Mammary microvascular endothelial cell (primary cell): ENCODE measurements at places on chromosomes 13 and 19. TPM values are rescaled to one million over a fixed set of nuclear protein-coding genes. Genes with fewer than 3 reads are reported as not detected.

RXFP2 gene
- total RNA-seq, result not detected in 2 replicates

B3GLCT gene
- 13.0 and 13.4 TPM in 2 replicates for total RNA-seq

SOX21 gene
- not detected in 2 replicates for total RNA-seq

C19orf38 gene
- total RNA-seq, result not detected in 2 replicates

ZNF549 gene
- 0.93 and 1.6 TPM in 2 replicates for total RNA-seq

SAMD4B gene
- 40.3 and 43.9 TPM in 2 replicates for total RNA-seq

ENOX1 gene
- not detected in 2 replicates for total RNA-seq

BRME1 gene
- total RNA-seq, result 0.13 and 0.79 TPM in 2 replicates

NRTN gene
- total RNA-seq, result not detected in 2 replicates

CKM gene
- total RNA-seq, result not detected in 2 replicates

ZNF724 gene
- 5.0 and 5.2 TPM in 2 replicates for total RNA-seq

MEF2B gene
- total RNA-seq, result 0.07 and 0.10 TPM in 2 replicates

FGF22 gene
- not detected in 2 replicates for total RNA-seq

PEG3 gene
- total RNA-seq, result 0.34 and 0.60 TPM in 2 replicates

ZNF492 gene
- 0.49 and 0.80 TPM in 2 replicates for total RNA-seq

CACTIN gene
- total RNA-seq, result 37.7 and 40.2 TPM in 2 replicates

PPP1R37 gene
- total RNA-seq, result 30.6 and 32.1 TPM in 2 replicates

DHDH gene
- total RNA-seq, result not detected in 2 replicates

CA11 gene
- 0.07 and 0.54 TPM in 2 replicates for total RNA-seq

GJA3 gene
- total RNA-seq, result 0.05 TPM in 1 of 2 replicates, not detected in the other

CAPS gene
- 0.89 and 1.3 TPM in 2 replicates for total RNA-seq

SOX1 gene
- not detected in 2 replicates for total RNA-seq

KL gene
- total RNA-seq, result 0.87 and 0.89 TPM in 2 replicates

U2AF2 gene
- total RNA-seq, result 161 and 178 TPM in 2 replicates

LILRB3 gene
- not detected in 2 replicates for total RNA-seq

SHISA7 gene
- not detected in 2 replicates for total RNA-seq

UBE2L5 gene
- 0.73 TPM in 1 of 2 replicates, not detected in the other for total RNA-seq

EFNB2 gene
- 28.6 and 28.7 TPM in 2 replicates for total RNA-seq

ZNF723 gene
- total RNA-seq, result not detected in 2 replicates

PSG7 gene
- total RNA-seq, result 0.64 TPM in 1 of 2 replicates, not detected in the other

ANGPTL8 gene
- not detected in 2 replicates for total RNA-seq

ZNF709 gene
- 0.13 and 1.4 TPM in 2 replicates for total RNA-seq

C19orf85 gene
- total RNA-seq, result not detected in 2 replicates

PPP1R12C gene
- 58.8 and 64.1 TPM in 2 replicates for total RNA-seq

SIGLEC10 gene
- total RNA-seq, result not detected in 2 replicates

DMPK gene
- total RNA-seq, result 8.5 and 11.2 TPM in 2 replicates

NR1H2 gene
- total RNA-seq, result 78.3 and 91.7 TPM in 2 replicates

ZNF615 gene
- 5.1 and 7.7 TPM in 2 replicates for total RNA-seq

GATAD2A gene
- 95.4 and 97.3 TPM in 2 replicates for total RNA-seq

SERP2 gene
- 0.25 TPM in 1 of 2 replicates, not detected in the other for total RNA-seq

C5AR1 gene
- total RNA-seq, result not detected in 2 replicates

ZNF708 gene
- 1.4 and 6.5 TPM in 2 replicates for total RNA-seq

RGL3 gene
- total RNA-seq, result 0.67 and 0.94 TPM in 2 replicates

ZNF132 gene
- total RNA-seq, result 2.5 and 3.2 TPM in 2 replicates

NLRP5 gene
- not detected in 2 replicates for total RNA-seq

ZNF649 gene
- total RNA-seq, result 4.3 and 4.5 TPM in 2 replicates

CASP14 gene
- total RNA-seq, result not detected in 2 replicates

RINL gene
- total RNA-seq, result 7.8 and 8.3 TPM in 2 replicates

PSG4 gene
- total RNA-seq, result 31.8 and 33.3 TPM in 2 replicates

PLEKHA4 gene
- 0.93 and 0.98 TPM in 2 replicates for total RNA-seq

CFD gene
- 0.40 and 1.4 TPM in 2 replicates for total RNA-seq

ZNF738 gene
- total RNA-seq, result 3.3 and 6.7 TPM in 2 replicates

ZIC2 gene
- total RNA-seq, result 0.07 TPM in 1 of 2 replicates, not detected in the other

C19orf18 gene
- 0.13 TPM in 1 of 2 replicates, not detected in the other for total RNA-seq
